ENCODE measurements at places on chromosomes 6 and 20.
A peak's percentile ranks its signal among the peaks of the same experiment; 100 is the strongest.

GRCh38 chr6:113847447-113847846, 9.7 kb upstream of the MARCKS start:
- peak; percentile 45 for DNase-seq

DNA sequence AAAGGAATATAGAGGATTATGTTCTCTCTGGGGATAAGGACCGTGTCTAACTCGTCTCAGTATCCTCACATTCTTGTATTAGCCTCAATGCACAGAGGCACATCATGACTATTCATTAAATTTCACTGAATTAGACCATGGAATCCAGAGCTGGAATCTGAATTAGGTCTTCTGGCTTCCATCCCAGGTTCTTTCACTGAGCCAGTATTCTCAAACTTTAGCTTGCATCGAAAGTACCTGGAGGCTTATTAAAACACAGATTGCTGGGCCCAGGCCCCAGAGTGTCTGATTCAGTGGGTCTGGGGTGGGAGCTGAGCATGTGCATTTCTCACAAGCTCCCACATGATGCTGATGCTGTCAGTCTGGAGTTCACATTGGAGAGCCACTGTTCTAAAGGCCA, 142.0 kb downstream of the UST start:
- no peak for DNase-seq

GRCh38 chr6:28104392-28105244, 19.8 kb upstream of the ZSCAN16 start:
- peak; percentile 93 for DNase-seq

DNA sequence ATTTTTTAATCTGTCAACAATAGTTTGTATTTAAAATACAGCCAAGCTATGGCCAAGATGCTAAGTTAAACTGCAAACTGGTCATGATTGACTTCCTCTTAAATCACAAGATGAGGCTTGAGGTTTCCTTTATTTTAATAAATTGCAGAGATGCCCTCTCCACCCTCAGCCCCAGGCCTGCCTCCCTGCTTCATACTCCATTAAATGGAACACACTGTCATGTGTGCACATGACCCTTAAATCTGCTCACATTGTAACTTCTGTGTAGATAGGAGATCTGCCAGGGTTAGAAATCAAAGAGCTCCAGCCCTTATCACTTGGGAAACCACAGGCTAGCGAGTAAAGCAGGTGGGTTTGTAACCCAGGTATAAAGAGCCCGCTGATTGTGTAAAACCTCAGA, 20.8 kb downstream of the DUSP22 start:
- no peak for DNase-seq

DNA sequence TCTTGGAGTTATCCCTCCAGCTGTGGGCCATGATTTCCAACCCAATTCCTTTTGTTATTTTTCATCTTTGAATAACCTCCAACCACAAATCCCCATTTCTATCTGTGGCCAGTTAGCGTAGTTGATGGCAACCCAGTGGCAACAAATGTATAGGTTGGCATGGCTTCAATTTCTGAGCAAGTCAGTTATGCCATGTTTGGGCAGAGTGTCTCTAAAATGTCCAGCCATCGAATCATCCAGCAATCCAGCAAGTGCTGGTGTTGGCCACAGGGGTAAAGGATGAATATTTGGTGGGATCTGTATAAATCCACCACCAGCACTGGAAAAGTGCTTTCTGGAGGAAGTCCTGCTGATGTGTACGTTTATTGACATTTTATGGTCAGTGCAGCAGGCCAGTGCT, 233.3 kb downstream of the MYLK4 start:
- no peak for DNase-seq

DNA sequence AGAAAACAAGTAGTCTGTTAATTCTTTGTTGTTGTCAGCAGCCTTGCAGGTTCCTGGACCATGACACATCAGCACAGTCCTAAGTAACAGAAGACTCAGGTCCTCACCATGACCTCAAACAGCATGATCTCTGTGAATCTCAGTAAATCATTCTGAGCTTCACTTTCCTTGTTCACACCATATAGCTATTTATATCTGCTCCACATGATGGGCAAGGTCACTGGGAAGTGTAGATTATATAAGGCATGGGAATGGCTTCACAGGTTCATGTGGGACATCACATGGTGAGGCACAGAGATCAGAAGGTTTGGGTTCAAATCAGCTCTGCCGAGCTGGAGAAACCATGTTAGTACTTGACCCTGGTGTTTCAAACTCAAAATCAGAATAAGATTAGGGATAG, 245.4 kb upstream of the SPTLC3 start:
- no peak for DNase-seq

DNA sequence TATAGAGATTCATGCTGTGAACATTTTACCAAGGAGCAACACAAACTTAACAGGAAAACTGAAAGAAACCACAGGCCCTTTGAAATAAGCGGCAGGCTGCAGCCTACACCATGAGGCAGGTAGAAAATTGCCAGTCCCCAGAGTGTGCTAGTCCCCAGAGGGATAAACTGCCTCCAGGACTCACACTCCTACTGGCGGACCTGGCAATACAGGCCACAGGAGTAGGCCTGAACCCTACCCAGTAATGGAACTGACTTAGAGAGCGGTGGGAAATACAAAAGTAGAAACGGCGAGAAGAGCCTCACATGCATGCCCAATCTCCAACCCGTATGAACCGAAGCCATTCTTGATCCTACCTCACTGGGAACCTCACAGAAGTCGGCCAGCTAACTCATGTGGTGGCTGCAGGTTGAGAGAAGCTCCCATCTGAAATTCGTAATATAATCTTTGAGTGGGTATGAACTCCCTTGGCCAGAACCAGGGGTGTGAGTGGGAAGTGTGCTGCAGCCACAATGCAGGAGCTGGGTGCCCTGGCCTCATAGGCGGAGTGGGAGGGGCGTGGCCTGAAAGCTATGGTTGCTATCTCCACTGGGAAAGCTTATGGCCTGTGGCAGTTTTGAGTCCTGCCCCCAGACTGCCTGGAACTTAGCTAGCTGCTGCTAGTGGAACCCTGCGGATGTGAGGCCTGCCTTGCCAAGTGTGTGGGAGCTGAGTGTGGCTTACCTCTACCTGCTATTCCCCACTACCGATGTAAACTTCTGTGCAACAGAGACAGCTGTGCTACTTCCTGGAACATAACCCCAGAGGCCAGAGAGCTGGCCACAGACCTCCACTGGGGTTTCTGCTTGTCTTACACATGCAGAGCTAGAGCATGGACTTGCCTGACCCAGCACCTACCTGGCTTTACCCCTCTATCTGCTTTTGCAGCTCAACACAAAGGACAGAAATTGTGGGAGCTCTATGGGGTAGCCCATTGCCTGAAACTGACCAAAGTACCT, 146.5 kb upstream of the COL21A1 start:
- DNase-seq = no peak

Measured in osteoblast (primary cell).